ENCODE measurements at places on chromosomes 7 and 10. TPM values are rescaled to one million over a fixed set of nuclear protein-coding genes. Genes with fewer than 3 reads are reported as not detected.

Gene TEX36
- total RNA-seq = not detected

Gene IQUB
- 0.31 TPM for total RNA-seq

Gene NXPH1
- total RNA-seq = not detected

Gene NPY4R2
- total RNA-seq = not detected

Gene A1CF
- not detected for total RNA-seq

Gene DUSP5
- total RNA-seq = 8.7 TPM

Gene ZNF438
- 2.7 TPM for total RNA-seq

Gene FEZF1
- total RNA-seq = not detected

Gene TAS2R5
- 2.5 TPM for total RNA-seq

Gene AMZ1
- 1.5 TPM for total RNA-seq

Gene IDI2
- total RNA-seq = not detected

Gene SPDYE16
- total RNA-seq = not detected

Gene CYP3A5
- total RNA-seq = under 0.01 TPM

Gene KCNMA1
- total RNA-seq = 0.93 TPM

Gene EIF4EBP2
- total RNA-seq = 33.8 TPM

Gene SPDYE2
- total RNA-seq = not detected

Gene TRPV5
- not detected for total RNA-seq

Gene VAX1
- not detected for total RNA-seq

Gene IKZF1
- not detected for total RNA-seq

Gene UCMA
- not detected for total RNA-seq

Gene CHN2
- 2.4 TPM for total RNA-seq

Gene GPR15LG
- not detected for total RNA-seq

Gene FXYD4
- not detected for total RNA-seq

Gene GOLGA7B
- 5.4 TPM for total RNA-seq

Gene ALKBH4
- 20.7 TPM for total RNA-seq

Gene ZDHHC4
- total RNA-seq = 50.1 TPM

Gene CRPPA
- total RNA-seq = 2.5 TPM

Gene NME8
- total RNA-seq = not detected

Gene CPED1
- 1.1 TPM for total RNA-seq

Gene SPDYE1
- total RNA-seq = not detected

Gene MUC3A
- not detected for total RNA-seq

Gene SERPINE1
- 3.3 TPM for total RNA-seq

Gene RHOBTB1
- total RNA-seq = 25.8 TPM

Gene CCNY
- 32.7 TPM for total RNA-seq

Gene MYO1G
- total RNA-seq = under 0.01 TPM

Gene SUGCT
- 5.2 TPM for total RNA-seq

Gene CD36
- 25.1 TPM for total RNA-seq

Gene METTL27
- total RNA-seq = 1.1 TPM

Gene OR2A1
- total RNA-seq = not detected

Gene RSPH10B2
- under 0.01 TPM for total RNA-seq

Gene PLEKHA1
- total RNA-seq = 16.2 TPM

Gene NPTX2
- 6.5 TPM for total RNA-seq

Data from melanocyte of skin (primary cell).